ENCODE measurements at places on chromosomes 4 and X.

DNA sequence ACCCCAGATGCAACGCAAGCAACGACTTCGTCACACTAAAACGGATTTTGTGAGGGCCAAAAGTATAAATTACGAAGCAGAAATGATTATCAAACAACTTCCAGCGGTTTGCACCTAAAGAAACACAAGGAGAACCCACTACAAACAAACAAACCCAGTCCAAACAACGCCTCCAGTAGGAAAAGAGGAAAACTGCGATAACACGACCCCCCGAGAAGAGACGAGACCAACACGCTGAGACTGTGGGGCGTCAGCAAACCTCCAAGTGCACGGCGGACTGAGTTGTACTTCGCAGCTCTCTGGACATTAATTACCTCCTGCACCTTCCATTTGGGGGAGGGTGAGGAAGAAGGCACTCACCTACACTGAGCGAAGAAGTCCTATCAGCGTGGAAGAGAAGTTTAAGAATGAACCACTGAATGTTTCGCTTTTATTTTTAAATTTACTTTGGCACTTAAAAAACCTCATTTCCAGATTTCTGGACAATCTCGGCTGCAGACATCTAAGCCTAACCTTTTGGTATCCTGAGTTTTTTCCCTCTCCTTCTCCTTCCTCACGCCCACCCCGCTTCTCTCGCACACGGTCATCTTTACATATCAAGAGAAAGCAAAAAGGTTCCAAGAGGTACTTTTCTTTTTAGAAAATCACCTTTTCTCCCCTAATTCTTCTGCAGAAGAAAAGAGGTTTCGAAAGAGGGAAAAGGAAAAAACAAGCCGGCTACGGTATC lies at the start of gene MAB21L2:
Gene MAB21L2, plus strand, starts transcription at position 6 of the 727 bp plus-strand sequence. CDS start 879 bp downstream, outside the sequence.
- DNase-seq: no peak

DNA sequence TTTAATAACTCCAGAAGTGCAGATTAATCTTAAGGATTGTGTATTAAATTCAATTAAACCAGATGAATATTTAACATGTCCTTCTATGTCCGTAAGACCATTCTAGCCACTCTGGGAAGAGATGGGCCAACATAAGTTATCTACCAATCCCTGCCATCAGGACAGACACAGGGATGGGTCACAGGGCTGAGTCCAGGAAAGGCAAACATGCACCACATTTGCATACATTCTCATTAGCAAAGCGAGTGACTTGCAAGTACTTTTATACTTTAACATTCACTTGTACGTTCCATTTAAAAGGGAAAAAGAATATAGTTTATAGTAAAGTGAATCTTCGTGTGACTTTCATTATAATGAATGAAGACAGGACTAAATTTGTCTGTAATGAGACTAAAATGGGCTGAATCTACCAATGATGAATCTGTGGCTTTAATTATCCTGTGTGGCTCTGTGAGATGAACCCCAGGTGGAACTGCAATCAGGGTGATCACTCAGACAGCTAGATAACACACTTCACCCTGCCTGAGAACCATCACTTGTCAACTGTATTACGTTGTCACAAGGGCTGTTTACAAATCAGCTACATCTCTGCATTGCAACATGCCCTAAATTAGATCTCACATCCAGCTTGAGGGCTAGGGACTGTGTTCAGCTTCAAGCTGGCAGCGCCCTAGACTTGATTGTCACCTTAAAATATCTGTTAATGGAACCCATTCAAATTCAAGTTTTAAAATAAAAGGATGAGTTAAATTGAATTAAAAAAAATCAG lies 77.2 kb downstream of the SH3KBP1 start:
- DNase-seq: peak; percentile 28

GRCh38 chr4:91961504-91961903 lies 342.3 kb upstream of the GRID2 start:
- DNase-seq: no peak

DNA sequence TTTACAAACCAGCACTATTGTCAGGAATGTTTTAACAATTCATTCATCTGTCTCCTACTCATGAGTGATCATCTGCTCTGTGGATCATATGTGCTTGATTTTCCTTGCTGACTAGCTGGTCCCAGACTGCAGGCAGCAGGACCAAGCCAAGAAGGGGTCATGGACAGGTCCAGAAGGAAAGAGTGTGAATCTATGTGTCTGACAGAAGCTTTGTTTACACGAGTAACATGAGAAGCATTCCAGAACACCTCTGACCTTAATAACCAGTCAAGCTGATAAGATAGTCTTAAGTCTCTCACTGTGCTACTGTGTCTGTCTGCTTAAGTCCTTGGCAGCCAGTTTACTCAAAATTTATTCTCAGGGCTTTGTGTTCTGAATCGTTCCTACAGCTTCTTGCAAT lies 39.0 kb downstream of the GUCY1A1 start:
- DNase-seq: no peak

GRCh38 chrX:113300580-113300979 lies 459.9 kb upstream of the AMOT start:
- DNase-seq: no peak
